ENCODE measurements at places on chromosomes 13 and 19.
A peak's percentile ranks its signal among the peaks of the same experiment; 100 is the strongest.

- DNase-seq, result no peak
Measured at GRCh38 chr19:40264314-40265054, 20.7 kb downstream of the AKT2 start.

DNA sequence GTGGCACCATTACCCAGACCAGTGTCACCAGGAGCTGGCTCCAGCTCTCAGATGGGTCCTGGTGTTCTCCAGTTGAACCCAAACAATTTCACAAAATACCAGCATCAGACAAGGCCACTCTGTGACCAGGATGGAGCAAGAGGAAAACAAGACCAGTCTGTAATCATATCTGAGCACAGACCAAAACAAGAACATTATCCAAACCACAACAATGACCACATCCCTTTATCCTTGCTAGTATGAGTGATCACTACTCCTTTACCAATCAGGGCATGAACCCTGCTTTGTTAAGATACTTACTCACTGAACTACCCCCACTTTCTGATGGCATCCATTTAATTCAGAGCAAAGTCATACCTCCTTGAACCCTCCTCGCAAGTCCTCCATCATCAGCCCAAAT, 145.9 kb downstream of the NUFIP1 start:
- DNase-seq, result peak; percentile 56

- no peak for DNase-seq
Measured at GRCh38 chr13:111900390-111901131, 166.4 kb upstream of the SOX1 start.

DNA sequence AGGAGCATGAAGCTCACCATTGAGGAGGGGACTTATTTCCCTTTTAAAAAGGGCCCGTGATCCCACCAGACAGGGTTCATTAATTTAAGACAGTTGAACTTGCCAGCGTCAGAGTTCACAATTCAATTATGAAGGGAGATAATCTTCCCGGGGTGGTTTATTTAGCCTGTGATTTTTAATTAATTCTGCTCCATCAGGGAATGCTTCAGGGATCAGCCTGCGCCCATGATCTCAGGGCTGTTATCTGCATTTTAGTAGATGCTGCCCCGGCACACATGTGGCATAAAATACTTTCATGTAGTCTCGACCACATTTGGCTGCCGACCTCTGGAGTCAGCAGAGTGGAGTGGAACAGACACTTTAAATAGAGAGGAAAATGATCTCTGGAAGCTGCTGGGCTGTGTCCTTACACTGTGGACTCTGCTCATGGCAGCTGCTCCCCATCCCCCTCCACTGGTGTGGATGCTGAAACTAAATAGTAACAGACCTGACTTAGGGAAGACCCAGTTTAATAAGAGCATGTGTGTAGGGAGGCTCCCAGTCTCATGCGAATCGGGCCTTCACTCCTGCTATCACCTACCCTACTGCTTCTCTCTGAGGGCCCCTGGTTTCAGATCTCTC, 256.9 kb downstream of the TEX29 start:
- DNase-seq, result no peak

DNA sequence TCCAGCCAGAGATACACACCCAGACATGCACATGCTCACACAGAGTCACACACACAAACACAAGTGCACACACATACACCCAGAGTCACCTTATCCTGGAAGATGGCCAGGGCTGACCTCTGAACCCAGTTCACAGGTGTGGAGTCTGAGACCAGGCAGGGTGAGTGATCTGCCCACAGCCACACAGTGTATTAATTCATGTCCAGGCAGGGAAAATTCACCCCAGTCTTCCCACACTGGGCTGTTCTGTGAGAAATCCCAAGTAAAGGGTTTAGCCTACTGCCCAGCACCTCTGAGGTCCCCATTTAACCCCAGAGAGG, 2.0 kb downstream of the POU2F2 start:
- DNase-seq, result no peak

- DNase-seq, result no peak
Measured at GRCh38 chr19:23440791-23441190, 45.5 kb upstream of the ZNF91 start.

- no peak for DNase-seq
Measured at GRCh38 chr13:74027161-74027779, 106.9 kb downstream of the KLF12 start.

DNA sequence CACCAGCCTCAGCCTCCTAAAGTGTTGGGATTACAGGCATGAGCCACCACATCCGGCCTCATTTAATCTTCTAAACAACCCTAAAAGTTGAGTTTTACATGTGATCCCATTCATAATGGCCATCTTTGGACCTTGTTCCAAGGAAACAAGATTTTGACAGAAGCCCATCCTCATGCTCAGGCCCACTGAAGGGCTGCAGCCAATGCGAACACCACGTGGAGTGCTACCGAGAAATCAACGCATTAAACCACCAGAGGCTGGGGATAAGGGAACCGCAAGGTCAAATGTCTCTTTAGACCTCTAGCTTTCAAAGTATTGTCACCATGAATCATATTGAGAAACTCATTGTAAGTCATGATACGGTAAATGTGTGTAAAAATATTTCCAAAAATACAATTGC, 49.4 kb upstream of the DOCK9 start:
- DNase-seq, result no peak

DNA sequence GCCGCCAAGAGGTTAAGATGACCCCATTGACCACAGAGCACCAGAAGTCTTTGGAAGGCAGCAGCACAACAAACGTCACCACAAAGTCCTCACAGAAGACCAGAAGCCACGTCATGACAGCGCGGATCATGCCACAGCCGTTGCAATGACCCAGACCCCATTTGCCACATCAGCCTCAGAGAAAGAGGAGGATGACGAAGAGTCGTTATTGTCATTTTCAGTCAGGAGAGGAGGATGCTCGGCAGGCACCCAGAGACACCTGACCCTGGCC, 29.6 kb upstream of the CD33 start:
- no peak for DNase-seq

- no peak for DNase-seq
Measured at GRCh38 chr13:24506698-24507335, 5.8 kb downstream of the PARP4 start.

DNA sequence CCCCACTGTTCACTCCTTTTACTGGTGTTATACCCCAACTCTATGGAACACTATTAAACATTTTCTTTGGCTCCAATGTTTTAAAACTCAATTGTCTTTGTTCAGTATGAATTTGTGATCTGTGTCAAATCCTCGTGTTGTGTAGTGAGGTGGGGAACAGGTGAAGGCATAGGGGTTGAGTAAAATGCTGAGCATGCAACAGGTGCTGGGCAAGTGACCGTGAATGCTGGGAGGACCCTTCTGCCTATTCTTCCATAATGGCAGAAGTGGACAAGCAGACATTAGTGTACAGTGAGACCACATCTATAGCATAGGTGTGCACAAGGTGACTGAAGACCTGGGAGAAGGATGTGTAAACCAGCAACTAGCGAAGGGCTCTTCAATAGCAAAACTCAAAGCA, 1188.0 kb downstream of the UQCRFS1 start:
- DNase-seq, result no peak

DNA sequence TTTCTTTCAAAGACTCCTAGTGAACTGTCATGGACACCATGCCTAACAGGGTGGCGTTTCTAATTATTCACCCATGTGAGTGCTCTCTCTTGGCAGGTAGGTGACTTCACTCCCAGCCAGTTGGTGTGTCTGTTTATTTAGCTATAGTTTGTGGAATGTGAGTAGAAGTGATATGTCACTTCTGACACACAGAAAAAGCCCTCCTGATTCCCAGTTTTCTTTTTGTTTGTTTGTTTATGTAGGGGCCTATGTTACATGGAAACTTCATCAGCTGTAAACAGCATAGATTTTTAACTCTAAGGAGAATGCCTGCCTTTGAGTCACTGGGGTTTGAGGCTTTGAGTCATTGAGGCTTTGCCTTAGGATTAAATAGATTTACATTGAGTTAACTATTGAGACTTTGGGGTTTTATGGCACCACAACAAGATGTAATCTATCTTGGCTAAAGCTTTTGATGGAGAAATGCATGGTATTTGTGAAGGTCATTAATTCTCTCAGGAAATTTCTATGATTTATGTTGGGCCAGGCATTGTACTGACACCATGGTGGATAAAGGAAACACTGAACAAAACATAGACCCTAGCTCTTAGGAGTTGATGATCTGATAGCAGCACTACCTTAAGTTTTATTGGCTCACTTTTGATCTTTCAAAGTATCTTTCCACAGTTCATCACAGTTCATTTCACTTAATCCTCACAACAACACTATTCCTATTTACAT, 45.3 kb downstream of the UFM1 start:
- DNase-seq, result peak; percentile 76

- peak; percentile 23 for DNase-seq
Measured at GRCh38 chr19:11279505-11280236, 16.3 kb upstream of the TSPAN16 start.

- no peak for DNase-seq
Measured at GRCh38 chr19:49904136-49904535, 7.4 kb upstream of the IL4I1 start.

GRCh38 chr13:46202188-46202795, 9.4 kb upstream of the LRRC63 start:
- DNase-seq, result no peak

- no peak for DNase-seq
Measured at GRCh38 chr13:35646056-35646774, 169.7 kb upstream of the MAB21L1 start.

GRCh38 chr13:114034481-114034891, 60.6 kb upstream of the C13orf46 start:
- DNase-seq, result peak; percentile 22

GRCh38 chr13:39185326-39185725, 147.1 kb downstream of the NHLRC3 start:
- no peak for DNase-seq

- no peak for DNase-seq
Measured at GRCh38 chr13:43390619-43391018, 367.2 kb downstream of the DNAJC15 start.

- DNase-seq, result no peak
Measured at GRCh38 chr19:19205416-19206410, 2.5 kb upstream of the NR2C2AP start.

DNA sequence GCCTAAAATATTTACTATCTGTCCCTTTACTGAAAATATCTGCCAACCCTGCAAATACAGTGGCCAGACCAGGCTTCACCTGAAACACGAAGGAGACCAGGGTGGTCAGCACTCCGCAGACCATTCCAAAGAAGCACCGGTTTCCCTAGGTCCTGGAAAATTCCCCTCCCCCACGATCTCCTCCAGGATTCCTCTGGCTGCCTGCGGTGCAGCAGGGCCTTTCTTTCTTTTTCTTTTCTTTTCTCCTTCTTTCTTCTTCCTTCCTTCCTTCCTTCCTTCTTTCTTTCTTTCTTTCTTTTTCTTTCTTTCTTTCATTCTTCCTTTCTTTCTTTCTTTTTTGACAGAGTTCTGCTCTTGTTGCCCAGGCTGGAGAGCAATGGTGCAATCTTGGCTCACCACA, 152.7 kb downstream of the USP12 start:
- DNase-seq, result no peak

- DNase-seq, result peak; percentile 54
Measured at GRCh38 chr13:94435604-94436226, 43.8 kb downstream of the DCT start.

GRCh38 chr13:23705583-23705982, 135.4 kb downstream of the TNFRSF19 start:
- DNase-seq, result no peak

DNA sequence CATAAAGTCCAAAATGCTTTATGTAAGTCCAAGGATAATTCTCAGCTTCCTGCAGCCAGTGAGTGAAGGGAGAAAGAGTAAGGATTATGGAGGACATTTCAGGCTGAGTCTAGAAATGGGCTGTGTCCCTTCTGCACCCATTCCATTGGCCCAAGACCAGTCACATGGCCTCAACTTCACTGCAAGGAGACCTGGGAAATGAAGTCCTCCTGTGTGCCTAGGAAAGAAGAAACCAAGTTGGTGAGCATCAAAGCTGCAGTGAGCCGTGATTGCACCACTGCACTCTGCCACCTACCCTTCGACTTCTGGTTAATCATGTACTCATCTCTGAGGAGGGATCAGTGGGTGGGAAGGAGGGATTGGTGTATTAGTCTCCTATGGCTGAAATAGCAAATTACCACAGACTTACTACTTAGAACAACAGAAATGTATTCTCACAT, 3.6 kb upstream of the CD37 start:
- DNase-seq, result peak; percentile 82

- DNase-seq, result peak; percentile 55
Measured at GRCh38 chr13:23871616-23872220, 17.5 kb downstream of the MIPEP start.

DNA sequence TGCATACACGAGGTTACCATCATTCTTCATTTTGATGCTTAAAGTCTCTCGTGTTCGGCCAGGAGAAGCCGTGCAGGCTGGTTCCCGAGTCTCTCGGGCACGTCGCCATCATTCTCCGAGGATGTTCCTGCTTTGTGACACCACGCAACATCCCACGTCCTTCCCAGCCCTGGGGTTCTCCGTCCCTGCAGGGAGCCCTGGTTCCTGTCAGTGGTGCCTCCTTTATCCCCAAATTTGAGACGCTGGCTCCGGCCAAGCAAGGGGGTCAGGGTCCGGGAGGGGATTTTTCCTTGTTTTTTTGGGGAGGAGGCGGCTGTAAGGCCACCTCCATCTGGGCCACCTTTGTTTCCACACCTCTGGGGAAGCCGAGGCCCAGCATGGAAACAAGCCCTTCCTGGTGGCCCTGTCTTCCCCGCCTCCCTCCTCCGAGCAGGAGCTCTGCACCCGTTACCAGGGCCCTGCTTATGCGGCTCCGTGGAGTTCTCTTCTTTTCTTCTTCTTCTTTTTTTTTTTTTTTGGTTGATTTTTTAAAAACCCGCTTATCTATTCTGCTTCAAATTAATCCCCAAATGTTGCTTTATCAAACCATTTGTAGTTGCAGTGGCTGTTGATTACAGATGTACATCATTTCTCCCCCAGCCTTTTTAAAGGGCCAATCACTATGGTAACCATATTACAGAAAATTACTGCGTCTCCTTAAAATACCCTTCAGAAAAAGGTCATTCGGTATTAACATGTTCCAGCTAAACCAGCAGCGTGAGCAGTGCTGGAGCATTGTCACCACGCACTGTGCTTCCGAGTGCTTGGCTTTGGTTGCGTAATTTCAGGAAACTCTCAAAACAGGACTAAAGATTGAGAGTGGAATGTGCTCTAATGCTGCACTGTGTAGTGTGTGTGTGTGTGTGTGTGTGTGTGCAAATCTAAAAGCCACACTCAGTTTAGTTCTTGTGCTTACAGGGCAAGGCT, 50.4 kb downstream of the TEX29 start:
- DNase-seq, result no peak

Measured in kidney tubule cell (primary cell).